ENCODE measurements at places on chromosomes 4 and X.

- no peak for DNase-seq
These were observed 2.4 kb upstream of the SLC9A6 start for GRCh38 chrX:135982860-135983259.

GRCh38 chrX:41245641-41246040 lies 88.3 kb upstream of the DDX3X start:
- DNase-seq, result no peak

- no peak for DNase-seq
These were observed 268.7 kb downstream of the SPOCK3 start for GRCh38 chr4:166965562-166965961.

DNA sequence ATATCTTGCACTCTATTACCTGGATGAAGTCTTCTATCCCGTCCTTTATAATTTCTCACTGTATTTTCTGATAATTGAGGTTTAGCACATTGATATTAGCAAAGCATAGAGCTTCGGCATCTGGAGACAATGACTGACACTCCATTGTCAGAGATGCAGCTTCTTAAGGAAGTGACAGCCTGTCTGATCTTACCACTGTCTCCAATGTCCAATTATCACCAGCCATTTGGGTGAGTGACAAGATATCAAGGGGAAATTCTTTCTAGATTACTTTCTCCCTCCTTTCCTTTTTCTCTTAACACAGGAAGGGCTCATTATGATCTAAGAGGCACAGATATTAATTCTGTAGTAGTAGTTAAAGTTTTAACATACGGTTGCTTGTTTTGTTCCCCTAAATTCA lies 86.4 kb downstream of the LDB2 start:
- no peak for DNase-seq

DNA sequence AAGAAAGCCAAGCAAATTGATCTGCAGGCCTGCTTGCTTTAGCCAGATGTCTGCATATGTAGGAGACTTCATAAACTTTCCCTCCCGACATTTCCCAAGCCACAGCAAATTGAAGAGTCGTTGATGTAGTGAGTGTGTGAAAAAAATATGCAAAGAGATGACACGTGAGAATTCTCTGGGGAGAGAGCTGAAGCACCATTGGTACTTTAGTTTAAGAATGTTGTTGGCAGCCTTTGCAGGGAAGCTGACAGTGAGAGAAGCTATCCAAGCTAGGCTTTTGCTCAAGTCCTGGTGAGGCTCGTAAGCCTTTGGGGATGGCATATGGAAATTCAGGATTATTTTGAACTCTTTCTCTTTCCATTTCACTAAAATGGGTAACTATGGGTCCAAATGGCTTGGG lies 87.5 kb downstream of the GLRA2 start:
- no peak for DNase-seq

- peak; percentile 77 for DNase-seq
These were observed 24.0 kb downstream of the HAND2 start for GRCh38 chr4:173505924-173506518.

DNA sequence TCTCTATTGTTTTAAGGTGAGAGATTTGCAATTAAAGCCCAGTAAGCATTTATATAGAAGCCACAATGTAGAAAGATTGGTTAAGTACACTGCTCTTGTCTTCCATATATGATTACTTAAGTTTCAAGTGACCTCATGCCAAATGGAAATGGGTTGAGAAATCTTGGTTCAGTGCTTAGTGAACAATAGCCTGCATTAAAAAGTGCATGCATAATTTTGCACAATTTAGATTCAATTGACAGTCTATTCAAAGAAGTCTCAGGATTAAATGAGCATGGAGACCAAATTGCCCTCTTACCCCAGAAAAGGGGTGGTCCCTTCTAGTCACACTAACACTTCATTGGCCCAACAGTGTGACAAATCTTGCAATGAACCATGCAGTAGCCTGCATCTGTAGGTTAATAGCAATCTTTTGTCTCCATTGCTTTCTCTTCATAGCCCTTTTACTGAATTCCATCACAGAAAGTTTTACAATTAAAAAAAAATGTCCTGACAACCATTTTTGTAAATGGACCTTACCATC lies 93.6 kb downstream of the HHIP start:
- DNase-seq, result no peak

- DNase-seq, result no peak
These were observed 91.4 kb downstream of the SLC39A8 start for GRCh38 chr4:102253860-102254259.

- no peak for DNase-seq
These were observed 691.9 kb downstream of the TECRL start for GRCh38 chr4:63717384-63717783.

DNA sequence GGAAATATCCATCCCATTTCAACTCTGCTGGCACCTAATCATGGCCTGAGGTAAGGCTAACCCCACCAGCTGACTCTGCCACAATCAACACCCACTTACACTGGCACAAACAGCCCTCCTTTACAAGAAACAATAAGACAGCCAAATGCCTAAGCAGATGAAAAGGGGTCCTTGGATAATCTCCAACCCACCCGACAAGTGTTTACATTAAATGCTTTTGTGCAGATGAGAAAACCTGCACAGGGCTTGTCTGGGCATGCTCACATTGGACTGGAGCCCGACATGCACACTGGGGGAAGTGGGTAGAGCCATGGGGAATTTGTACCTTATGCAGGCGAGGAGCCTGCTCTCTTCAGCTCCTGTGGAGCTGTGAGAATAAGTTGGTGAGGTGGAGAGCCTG lies 138.9 kb upstream of the ITM2A start:
- no peak for DNase-seq

DNA sequence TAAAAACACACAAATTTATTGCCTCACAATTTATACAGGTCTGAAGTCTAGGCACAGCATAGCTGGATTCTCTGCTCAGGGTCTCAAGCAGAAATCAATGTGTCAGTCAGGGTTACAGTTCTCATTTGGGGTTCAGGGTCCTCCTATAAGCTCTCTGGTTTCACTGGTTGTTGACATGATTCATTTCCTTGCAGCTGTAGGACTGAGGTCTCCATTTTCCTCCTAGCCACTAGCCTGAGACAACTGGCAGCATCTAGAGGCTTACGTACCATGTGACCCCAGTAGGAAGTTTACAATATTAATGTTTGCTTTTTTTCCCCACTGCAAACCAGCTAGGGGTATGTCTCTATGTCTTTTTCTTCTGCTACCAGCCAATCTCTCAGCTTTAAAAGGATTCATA lies 102.5 kb downstream of the CPEB2 start:
- DNase-seq, result no peak

GRCh38 chr4:76535603-76536372 lies 100.8 kb downstream of the SHROOM3 start:
- no peak for DNase-seq

DNA sequence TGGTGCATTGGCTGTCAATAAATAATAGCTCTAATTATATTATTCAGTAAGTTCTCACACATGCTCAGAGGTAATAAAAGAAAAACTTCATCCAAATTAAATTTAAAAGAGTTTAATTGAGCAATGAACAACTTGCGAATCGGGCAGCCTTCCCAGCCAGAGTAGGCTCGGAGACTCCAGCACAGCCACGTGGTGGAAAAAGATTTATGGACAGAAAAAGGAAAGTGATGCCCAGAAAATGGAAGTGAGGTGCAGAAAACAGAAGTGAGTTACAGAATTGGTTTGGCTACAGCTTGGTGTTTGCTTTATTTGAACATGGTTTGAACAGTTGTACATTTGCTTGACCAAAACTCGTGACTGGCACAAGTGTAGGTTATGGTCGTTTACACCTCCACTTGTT lies 13.6 kb upstream of the BOD1L1 start:
- DNase-seq, result no peak

DNA sequence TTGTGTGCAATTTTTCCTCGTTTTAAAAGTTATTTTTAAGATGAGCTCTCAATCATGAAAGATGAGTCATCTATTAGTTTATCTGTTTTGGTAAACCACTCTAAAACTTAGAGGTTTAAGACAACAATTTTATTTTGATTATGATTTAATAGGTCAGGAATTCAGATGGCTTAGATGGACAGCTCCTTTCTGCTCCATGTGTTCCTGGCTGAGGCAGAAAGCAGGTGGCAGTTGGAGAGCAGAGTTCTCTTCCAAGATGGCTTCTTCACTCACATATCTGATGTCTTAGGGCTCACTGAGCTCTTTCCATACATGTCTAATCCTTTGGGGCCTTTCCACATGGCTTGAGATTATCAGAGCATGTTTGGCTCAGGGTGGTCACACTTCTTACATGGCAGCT lies 48.3 kb upstream of the GRPR start:
- DNase-seq, result no peak

Data from D721Med (cell line).